ENCODE measurements at places on chromosomes 16 and 17.

DNA sequence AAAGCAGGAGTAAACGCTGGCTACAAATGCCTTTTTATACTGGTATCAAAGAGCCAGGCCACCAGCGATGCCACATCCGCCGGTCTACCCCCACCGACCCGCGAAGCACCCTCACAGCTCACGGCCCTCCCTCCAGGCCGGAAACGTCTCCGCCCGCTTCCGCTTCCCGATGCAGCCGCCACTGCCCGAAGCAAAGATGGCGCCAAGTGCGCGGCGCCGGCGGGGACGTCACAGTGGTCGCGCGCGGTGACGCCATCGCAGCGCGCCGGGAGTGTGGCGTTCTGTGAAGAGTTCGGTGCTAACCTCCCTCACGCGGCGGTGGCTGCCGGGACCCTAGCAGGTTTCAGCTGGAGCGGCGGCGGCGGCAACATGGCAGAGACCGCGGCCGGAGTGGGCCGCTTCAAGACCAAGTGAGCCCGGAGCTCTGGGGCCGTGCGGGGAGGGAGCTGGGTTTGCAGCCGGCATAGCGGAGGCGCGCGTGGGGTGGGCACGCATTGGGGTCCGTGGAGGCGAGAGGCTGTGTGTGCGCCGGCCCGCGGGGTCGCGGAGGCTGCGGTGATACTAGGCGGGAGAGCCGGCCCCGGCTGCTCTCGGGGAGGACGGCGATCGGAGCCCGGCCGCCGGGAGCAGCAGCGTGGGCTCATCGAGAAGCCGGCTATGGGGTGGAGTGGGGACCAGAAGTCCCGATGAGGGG is at the start of gene TBL3:
Gene TBL3 (plus strand): TSS at position 258 of the 694 bp plus-strand sequence. CDS start 112 bp downstream, at position 370.
- peak; percentile 96 for DNase-seq

DNA sequence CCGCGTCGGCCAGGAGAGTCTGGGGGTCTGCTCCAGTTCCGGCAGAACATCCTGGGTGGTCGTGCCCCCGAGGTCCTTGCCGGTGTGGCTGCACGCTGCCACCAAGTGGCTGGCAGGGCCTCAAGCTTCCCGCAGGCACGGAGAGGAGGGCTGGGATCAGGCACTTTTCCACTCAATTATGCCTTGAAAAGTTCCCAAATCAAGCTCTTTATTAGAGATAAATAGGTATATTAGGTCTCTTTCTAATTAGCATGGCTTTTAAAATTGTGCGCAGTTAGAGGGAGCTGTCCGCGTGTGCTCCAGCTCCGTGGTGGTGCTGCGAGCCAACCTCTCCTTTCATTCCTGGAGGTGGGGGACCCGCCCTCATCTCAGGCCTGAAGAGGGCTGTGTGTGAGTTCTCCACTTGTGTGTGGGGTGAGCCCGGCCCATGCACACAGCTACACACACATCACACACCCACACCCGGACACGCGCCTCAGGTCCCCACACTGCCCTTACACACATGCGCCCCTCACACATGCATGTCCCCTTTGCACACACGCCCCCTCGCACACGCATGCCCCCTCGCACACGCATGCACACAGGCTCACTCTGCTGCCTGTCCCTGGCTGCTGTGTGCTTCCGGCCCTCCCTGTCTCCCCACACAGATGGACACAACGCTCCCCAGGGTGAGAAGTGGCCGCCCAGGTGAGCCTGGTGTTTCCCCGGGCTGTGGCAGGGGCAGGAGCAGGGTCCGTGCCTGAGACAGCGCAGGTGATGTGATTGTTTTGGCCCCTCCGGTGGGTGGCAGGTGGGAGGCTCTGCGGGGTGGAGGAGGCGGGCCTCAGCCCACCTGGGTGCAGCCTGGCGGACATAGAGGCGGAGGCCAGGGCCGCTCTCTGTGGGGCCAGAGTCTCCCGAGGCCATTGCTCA is 28.8 kb downstream of the CACNA1H start:
- no peak for DNase-seq

DNA sequence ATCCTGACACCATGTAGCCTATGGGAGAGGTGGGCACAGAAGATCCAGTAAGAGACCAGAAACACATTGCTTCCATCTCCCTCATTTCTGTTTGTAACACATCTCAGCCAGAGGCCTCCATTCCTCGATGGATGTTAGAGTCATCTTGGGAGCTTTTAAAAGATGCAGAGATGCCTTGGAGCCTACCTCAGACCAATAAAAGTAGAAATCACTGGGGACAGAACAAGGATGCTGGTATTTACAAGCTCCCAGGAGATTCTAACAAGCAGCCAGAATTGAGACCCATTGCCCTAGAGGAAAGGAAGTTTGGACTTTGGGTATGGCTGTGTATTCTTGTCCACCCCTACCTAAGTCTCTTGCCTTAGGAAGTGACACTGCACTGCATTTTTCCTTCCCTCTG is 40.8 kb downstream of the HS3ST3A1 start:
- DNase-seq, result no peak

- no peak for DNase-seq
Observed at GRCh38 chr16:74561626-74562025, 45.3 kb downstream of the GLG1 start.

DNA sequence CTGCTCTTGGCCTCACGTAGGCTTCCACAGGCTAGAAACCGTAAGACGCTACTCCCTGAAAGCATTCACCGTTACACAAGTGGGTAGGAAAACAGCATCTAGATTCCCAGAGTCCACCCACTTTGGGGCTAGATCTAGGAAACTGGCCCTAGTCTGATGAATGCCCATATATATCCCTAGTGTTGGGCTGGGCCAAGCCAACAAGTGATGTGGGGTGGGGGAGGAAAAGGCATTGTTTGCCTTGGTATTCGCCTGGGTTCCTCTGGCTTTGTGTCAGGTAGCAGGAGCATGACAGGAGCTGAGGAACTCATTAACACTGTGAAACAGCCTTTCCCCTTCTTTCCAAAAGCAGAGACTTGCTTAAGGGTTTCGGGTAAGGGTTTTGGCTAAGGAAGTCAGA is 112.4 kb downstream of the SMG6 start:
- DNase-seq, result no peak

DNA sequence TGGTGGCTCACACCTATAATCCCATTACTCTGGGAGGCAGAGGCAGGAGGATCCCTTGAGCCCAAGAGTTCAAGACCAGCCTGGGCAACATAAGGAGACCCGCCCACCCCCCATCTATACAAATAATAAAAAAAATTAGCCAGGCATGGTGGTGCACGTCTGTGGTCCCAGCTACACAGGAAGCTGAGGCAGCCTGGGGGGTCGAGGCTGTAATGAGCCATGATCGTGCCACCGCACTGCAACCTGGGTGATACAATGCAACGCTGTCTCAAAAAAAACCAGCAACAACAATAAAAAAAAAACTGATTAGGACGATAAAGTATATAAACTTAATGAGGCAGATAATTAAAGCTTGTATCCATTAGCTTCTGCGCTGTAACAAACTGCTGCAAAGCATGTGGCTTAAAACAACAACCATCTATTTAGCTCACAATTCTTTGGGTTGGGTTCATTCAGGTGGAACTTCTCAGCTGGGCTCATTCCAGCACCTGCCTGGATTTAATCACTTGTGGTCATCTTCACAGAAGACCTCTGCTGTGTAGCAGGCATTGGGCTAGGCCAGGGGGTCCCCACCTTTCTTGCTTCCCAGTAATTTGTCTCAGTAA is 45.8 kb downstream of the LCMT1 start:
- DNase-seq, result no peak

- no peak for DNase-seq
Observed at GRCh38 chr17:32565401-32565800, 78.6 kb downstream of the CDK5R1 start.

DNA sequence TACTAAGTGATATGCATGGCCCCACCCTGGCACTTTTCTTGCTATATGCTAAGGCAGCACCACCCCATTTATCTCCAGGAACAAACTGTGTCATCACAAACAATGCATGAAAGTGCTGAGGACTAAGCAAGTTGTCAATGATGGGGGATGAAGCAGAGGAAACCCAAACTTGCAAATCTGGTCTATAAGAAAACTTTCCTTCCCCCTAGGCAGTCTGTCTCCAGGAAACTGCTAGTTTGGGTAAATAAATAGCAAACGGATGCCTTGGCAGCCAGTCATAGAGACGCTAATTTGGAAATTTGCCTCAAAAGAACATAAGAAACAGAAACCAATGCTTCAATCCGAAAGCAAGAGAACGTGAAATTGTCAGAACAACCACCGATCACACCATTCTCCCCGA is 5.6 kb upstream of the HSBP1 start:
- no peak for DNase-seq

- no peak for DNase-seq
Observed at GRCh38 chr17:71412803-71413202, 708.0 kb upstream of the SOX9 start.

DNA sequence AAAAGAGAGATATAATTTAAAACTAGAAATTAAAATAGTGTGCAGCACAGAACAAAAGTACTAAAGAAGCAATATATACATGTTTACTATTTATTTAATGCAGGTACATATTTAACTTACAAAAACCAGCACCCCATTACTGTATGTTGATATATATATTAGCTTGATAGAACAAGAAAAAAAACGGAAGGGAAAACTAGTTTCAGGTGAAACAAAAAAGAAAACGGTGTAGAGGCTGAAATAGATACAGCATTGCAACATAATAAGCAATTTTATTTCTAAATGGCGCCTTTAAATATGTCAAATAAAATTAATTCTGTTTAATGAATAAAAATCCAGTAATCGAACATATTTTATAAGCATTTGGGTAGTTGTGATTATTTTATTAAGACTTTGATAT is 3.9 kb downstream of the HNF1B start:
- DNase-seq, result no peak

DNA sequence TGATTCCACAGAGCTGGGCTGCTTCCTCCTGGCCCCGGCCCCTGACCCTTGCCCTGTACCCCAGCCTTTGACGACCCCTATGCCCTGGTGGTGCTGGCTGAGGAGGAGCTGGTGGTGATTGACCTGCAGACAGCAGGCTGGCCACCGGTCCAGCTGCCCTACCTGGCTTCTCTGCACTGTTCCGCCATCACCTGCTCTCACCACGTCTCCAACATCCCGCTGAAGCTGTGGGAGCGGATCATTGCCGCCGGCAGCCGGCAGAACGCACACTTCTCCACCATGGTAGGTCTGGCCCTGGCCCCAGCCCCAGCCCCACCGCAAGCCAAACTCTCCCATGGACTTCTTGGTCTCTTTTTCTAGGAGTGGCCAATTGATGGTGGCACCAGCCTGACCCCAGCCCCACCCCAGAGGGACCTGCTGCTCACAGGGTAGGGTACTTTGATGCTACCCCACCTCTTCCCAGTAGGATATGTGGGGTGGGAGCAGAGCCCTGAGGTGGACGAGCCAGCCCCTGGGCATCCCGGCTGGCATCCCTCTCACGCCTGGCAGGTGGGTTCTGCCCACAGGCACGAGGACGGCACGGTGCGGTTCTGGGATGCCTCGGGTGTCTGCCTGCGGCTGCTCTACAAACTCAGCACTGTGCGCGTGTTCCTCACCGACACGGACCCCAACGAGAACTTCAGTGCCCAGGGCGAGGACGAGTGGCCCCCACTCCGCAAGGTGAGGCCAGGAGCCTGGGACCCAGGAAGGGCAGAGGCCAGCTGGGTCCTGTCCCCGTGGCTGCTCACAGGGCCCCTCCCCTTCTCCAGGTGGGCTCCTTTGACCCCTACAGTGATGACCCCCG is 19.0 kb upstream of the MYO15B start:
- DNase-seq, result no peak

DNA sequence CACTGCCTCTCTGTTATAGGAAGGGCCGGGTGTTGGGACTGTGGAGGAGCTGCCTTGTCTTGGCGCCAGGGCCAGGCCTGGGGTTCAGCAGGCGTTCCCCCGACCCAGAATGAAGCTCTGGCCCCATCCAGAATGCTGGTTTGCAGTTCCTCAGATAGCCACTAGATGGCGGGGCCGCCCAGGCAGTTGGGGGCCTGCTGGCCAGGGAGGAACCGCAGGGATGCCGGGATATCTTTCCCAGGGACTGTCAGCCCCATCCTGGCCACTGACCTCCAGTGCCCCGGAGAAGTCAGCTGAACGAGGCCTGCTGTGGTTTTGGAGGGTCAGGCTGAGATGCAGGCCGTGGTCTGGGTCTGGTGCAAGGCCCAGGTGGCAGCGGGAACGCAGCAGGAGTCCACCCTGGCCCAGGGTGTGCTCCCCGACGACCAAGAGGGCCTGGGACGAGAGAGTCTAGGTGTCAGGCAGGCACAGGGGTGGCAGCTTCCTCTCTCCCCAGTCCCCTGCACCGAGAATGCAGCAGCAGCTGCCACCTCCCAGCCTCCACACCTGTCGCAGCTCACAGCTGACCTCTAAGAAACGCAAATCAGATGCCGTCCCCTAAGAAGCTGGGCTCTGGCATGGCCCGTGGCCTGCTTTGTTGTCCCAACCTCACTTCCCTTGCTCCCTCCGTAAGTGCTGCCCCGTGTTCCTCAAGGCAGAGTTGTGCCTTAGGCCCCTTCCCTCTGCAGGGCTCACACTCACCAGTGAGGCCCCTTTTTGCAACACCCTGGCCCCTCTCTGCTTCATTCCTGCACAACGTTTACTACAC is 51.2 kb downstream of the RMI2 start:
- peak; percentile 81 for DNase-seq

DNA sequence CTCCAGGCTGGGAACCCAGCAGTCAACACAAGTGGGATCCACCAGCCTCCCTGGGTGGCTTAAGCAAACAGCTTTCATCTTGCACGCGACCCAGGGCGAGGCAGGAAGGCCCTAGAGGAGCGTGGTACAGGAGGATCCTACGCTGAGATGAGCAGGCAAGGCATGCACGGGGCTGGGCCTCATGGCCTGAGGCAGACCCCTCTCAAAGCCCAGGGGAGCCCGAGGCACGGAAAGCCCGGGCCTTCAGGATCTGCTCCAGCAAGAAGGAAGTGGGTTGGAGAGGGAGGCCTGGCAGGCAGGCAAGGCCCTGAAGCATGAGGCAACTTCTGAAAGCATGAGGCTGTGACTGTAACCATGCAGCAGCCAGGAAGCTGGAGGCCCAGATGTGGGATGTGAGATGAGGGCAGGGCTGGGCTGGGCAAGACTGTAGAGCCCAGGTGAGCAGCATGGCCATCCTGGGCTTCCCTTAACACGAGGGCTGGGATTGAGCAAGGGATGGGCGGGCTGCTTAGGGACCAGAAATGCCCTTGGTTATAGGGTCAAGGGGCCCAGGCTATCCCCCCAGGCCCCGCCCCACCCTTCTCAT is 338.7 kb downstream of the C16orf95 start:
- DNase-seq, result peak; percentile 22

GRCh38 chr16:13835935-13836730 is 83.8 kb upstream of the ERCC4 start:
- no peak for DNase-seq

DNA sequence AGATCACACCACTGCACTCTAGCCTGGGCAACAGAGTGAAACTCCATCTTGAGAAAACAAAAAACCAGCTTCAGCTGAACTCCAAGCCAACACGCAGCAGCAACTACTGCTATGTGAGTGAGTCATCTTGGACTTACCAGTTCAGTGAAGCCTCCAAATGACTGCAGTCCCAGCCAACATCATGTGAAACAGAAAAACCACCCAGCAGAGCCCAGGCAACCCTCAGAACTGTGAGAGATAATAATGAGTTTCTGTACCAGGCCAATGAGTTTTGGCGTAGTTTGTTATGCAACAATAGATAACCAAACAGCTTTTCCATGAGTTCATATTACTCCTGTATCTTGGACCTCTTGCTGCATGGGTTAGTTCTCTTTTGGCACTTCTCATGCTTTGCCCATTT is 23.3 kb downstream of the PHF12 start:
- no peak for DNase-seq
